Activated T-helper 9 cell treated with anti-CD3 and anti-CD28 coated beads, Interleukin-2, amount 50 U/mL, for 16 hours (primary cell): ENCODE measurements at places on chromosomes 2 and 18.

DNA sequence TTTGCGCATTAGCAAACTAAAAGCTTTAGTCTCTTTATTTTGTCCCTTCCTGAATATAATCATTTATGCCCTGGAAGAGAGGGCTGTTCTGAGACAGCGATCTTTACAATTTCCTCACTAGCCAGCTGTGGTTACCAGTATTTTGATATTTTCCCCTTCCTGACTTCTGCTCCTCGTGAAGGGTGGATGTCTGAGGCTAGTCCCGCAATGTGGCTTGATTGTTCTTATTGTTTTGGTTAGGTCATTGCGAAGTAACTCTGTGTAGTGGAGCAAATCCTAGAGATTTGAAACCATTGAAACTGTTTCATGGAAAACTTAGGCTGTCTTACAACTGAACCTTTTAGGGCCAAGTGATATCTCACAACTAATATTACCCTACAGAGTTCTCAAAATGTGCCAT is 2.4 kb downstream of the MRPL33 start:
- DNase-seq: no peak

DNA sequence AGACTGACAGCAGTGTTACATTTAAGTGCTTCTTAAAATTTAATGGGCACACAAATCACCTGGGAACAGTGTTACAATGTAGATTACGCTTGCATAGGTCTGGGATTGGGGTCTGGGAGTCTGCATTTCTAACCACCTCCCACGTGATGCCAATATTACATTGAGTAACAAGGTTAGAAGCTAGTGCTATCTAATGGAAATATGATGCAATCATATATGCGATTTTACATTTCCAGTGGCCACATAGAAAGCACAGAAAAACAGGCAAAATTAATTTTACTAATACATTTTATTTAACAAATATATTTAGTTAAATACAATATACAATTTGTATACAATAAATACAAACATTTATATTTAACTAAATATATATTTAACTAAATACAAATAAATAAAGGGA is 53.7 kb downstream of the SCN7A start:
- DNase-seq: no peak

DNA sequence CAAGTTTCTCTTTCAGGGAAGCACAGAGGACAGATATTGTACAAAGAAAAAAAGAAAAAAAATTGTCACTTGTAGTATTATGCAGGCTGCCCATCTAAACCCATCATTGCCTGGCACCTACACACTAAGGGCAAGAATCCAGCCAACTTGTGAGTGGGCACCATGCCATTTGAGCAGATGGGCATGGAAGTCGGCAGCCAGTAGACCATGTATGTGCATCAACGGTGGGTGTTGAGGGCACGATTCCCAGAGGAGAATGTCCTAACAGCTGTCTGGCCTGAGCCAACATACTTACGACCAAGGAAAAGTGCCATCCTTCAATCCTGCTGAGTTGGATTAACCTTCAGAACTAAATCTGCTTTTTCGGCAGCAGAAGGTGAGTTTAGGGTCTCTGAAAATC is 63.9 kb downstream of the ARHGAP15 start:
- DNase-seq: no peak

- DNase-seq: no peak
Measured at GRCh38 chr2:7083580-7084509, 166.6 kb downstream of the RNF144A start.

DNA sequence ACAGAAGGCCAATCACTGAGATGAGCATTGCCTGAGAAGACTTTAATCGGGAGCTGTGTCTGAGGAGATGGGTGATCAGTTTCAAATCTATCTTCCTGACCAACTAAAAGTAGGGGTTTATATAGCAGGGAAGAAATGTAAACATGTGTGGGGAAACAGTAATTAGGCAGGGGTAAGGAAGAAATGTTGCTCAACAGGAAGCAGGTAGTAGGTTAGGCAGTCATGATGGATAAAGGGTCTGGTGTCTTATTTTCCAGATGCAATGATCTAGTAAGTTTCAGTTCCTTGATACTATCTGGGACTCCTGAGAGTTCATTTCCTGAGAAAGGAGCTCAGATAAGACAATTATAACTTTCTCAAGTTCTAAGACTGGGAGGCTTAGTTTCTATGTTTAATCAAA is 33.8 kb upstream of the DNAJC10 start:
- no peak for DNase-seq

DNA sequence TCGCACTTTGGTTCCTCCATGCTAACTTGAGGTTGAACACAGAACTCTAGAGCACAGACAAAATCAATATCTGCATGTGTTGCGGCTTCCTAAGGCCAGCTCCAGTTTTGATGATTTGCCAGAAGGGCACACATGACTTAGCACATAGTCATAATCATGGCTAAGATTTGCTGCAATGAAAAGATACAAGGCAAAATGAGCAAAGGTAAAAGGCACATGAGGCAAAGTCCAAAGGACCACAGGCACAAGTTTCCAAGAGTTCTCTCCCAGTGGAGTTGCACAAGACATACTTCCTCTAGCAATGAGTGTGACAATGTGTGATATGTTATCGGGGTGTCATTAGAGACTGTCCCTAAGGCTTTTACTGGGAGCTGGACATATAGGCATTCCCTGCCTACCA is 24.2 kb upstream of the CXXC1 start:
- no peak for DNase-seq

DNA sequence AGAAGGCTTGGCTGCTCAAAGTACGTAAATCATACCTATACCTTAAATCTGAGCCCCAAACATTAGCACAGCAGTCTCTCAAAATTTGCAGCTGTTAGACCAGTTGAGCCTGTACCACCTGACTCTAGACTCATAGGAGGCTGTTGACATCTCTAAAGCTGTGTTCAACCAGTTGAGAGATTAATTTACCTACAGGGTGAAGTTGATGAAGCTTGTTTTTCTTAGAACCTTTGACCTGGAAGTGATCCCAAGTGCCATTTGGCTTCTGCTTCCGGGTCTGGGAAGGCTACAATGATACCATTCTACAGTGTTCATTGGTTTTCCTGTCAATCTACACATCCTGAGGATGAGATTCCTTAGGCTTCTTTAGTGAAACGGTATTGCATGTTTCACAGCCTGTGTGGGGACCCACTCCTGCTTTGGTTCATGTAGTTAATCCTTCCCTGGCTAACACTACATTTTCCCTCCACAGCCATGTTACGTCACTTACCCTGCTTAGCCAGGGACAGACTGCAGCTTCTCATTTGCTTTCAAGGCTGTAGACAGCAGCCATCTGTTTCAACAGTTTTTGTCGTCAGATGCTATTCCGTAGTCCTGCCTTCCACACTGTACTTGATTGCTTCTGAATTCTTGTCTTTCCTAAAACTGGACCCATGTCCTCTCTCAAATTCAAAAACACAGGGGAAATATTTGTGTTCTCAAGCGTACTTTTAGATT is 4.7 kb upstream of the IL1RL2 start:
- no peak for DNase-seq

DNA sequence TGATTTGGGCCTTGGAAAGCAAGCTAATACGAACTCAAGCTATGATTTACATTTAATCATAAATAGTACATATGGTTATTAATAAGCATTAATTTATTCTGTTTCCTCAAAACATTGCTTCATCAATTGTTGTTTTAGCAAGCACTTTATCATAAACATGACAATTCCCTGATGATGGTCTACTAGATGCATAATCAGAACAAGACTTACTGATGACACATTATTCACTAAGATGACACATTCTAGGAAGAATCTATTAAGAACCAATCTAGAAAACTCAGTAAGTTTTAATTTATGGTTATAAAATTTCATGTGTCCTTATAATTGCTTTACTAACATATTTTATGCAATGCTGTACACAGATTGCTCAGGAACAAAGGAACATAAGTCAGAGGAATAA is 815.2 kb downstream of the ERBB4 start:
- no peak for DNase-seq

GRCh38 chr2:194380011-194380410 is 1277.0 kb upstream of the SLC39A10 start:
- no peak for DNase-seq

GRCh38 chr2:24521162-24521857 is 30.3 kb downstream of the NCOA1 start:
- no peak for DNase-seq

DNA sequence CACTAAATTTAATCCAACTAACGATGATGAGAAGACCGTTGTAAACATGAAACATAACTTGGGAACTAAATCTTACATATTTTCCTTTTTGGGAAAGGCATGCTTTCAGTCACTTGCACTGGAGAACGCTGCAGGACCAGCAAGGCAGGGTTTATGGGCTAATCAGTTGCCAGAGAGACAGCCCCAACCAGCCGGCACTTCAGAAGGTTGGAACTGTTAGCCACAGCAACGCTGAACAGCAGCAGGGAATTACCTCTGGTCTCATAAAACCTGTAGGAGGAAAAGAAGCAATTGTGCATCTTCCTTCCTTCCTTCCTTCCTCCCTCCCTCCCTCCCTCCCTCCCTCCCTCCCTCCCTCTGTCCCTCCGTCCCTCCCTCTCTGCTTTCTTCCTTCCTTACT is 33.9 kb upstream of the SIX2 start:
- DNase-seq: no peak

GRCh38 chr2:42245396-42245795 is 76.2 kb downstream of the EML4 start:
- no peak for DNase-seq

DNA sequence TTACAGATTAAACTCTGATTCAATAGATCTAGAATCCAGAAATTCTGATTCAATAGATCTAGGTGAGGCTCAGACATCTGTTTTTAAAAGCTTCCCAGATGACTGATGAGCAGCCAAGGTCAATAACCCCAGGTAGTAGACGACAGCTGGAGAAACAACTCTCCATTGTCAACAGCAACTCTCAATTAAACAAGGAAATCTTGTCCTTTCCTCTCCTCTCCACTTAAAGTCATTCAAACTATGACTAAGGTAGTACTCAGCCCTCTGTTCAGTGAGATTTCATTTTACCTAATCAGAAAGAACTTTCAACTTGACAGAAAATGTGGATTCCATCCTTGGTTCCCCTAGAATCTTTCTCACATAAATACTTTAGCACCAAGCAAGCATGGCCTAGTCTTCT is 94.6 kb upstream of the SCG2 start:
- no peak for DNase-seq

DNA sequence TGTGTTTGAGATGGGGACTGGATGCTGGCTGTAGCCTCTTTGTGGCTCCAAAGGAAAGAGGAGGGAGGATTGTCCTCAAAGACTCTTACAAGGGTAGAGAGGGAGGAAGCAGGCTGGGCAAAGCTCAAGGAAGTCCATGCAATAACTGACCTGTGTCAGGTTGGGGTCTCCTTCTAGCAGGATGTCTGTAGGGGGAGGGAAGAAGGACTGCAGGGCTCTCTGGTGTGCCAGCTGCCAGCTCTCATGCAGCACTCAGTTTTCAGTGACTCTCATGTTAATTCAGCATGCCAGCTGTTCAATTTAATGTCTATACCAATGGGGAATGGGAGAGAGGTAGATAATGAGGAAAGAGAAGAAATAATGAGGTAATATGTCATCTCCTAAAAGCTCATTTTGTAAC is 85.3 kb upstream of the RANBP2 start:
- DNase-seq: no peak

DNA sequence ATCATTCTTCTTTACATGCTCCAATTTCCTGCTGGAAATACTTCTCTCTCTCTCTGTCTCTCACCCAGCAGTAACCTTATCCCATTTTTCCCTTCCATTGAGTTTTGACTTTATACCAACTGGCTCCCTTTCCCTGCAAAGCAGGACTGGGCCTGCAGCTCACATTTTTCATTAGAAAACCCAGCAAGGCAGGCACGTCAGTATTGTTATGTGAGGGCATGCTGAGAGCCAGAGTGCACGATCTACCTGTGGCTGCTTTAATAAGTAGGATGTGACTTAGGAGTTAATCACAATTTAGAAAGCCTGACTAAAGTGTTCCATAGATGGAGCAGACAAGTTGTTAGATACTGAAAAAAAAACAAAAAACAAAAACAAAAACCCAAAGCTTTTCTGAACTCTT is 5.2 kb upstream of the NDUFV2 start:
- no peak for DNase-seq

- no peak for DNase-seq
Measured at GRCh38 chr2:171726847-171727450, 39.7 kb downstream of the DYNC1I2 start.

GRCh38 chr2:235621736-235622135 is 127.9 kb downstream of the AGAP1 start:
- DNase-seq: no peak

DNA sequence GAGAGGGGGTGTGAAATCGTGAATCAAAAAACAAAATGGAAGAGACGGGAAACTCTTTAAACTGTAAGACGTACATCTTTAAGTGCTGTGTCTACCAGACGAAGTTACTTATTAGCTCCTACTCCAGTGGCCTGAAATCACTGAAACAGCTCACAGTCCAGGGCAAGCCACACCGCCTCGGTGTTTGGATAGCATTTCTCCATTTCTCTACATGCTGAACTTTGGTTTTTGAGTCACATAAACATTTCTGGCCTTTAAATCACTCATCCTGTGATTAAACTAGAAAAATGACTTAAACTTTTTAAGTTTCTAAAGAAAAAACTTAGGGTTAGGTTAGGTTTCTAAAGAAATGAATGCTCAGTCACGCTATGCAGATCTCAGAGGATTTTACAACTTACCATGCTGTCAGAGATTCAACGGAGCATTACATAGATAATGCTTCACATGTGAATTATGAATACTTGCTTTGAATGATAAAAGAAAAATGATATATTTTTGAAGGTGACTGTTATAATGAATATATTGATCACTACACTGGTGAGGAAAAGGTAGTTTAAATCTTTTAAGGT is 138.4 kb downstream of the MBP start:
- no peak for DNase-seq

GRCh38 chr2:154537024-154537423 is 161.5 kb upstream of the KCNJ3 start:
- DNase-seq: no peak

GRCh38 chr2:59974051-59974766 is 579.2 kb downstream of the BCL11A start:
- no peak for DNase-seq

- no peak for DNase-seq
Measured at GRCh38 chr2:158357699-158358098, 98.9 kb downstream of the CCDC148 start.

DNA sequence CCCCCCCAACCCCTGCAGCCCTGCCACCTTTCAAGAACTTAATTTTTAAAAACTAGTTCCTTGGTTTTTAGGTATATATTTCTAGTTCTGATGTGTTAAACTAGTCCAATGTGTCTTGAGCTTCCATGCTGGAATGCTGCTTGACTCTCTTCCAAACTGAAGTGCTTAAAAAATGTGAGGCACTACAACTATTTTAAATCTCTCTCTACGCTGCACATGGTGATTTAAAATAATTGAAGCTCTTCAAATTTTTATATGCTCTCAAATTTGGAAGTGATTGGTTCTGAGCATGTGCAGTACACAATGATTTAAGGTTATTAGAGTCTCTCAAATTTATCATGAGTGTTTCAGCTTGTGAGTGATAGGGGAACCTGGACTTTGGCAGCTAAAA is 192.6 kb upstream of the ZEB2 start:
- DNase-seq: no peak

- DNase-seq: no peak
Measured at GRCh38 chr2:24434541-24434940, 56.5 kb upstream of the NCOA1 start.

- peak; percentile 8 for DNase-seq
Measured at GRCh38 chr2:237967463-237967951, 693 bp downstream of the UBE2F start.
